ENCODE measurements at places on chromosomes 4 and X. TPM values are rescaled to one million over a fixed set of nuclear protein-coding genes. Genes with fewer than 3 reads are reported as not detected.

MTCP1 gene
- 18.1 TPM for total RNA-seq

SUPT20HL1 gene
- total RNA-seq, result 0.07 TPM

FRG2 gene
- total RNA-seq, result not detected

XAGE2 gene
- not detected for total RNA-seq

PABPC5 gene
- total RNA-seq, result not detected

Measured in activated CD4-positive, alpha-beta T cell treated with anti-CD3 and anti-CD28 coated beads for 36 hours (primary cell).